ENCODE measurements at places on chromosomes 11 and 22.

GRCh38 chr22:46780453-46780852 is 18.0 kb downstream of the TBC1D22A start:
- DNase-seq: no peak

- DNase-seq: no peak
Measured at GRCh38 chr11:95950905-95951304, 27.0 kb upstream of the MTMR2 start.

DNA sequence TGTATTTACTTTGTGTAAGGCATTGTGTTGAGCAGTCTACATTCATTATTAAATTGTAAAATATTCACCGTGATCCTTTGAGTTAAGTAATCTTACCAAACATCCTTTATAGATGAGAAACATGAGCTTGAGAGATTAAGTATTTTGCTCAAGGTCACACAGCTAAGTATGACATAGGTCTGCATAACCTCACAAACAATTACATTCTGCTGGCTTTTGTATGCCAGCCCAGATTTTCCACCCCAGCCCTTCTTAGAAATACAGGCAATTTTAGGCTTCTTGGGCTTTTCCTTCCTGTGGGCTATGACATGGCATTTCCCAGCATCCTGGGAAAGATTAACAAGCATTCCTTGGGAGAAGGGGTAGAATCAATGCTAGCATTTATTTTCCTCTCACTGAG is 357.3 kb downstream of the NELL1 start:
- no peak for DNase-seq

DNA sequence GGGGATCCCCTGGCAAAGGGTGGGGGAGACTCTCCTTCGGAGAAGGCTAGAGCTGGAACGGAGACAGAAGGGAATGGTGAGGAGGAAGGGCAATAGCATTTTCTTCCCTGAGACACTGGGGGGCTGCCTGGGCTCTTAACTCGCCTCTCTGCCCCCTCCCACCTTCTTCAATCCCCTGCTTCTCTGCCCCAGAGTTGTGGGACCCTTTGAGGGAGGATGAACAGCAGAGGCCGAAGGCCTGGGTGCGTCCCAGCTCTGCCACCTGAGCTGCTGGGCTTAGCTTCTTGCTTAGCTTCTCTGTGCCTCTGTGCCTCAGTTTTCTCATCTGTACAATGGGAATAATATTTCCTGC is 72.4 kb downstream of the RTL6 start:
- DNase-seq: no peak

GRCh38 chr11:37704791-37705190 is 1106.8 kb upstream of the RAG2 start:
- DNase-seq: no peak

DNA sequence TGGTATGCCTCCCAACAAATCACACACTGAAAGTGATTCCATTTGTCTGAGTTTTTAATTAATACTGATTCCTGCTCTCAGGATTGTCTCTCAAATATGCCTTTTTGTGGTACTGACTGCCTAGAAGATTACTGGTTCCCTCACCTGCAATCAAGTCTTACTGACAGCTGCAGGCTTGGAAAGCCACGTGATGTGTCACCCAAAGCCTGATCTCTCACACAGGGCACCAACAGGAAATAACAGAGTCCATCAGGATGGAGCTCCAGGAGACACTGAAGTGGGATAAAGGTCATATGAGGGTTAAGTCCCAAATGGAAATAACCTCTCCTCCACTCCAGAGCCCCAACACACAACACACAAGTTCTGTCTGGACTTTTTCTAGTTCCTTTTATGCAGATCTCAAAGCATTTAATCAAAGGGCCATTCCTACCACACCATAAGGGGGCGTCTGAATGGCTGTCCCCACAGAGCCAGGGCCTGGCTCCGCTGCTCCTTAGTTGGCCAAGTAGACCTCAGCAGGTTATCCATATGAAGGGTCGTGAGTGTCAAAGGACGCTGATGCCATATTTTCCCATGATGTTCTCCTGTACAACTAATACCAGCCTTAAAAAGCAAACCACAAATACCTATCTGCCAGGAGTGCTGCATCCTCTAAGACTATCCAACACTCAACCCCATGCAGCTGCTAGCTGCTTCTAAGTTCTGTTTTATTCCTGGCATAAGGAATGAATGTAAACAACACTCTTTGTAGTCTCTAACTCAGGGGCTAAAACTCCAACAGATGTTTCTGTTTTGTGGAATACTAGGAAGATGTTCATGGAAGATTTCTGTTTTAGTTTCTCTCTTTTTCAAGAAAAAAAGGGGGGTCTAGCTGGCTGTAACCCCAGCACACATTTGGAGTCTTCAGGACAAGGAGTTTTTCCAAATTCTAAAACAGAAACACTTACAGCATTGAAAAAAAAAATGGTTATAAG is 13.0 kb downstream of the SCUBE2 start:
- DNase-seq: no peak

DNA sequence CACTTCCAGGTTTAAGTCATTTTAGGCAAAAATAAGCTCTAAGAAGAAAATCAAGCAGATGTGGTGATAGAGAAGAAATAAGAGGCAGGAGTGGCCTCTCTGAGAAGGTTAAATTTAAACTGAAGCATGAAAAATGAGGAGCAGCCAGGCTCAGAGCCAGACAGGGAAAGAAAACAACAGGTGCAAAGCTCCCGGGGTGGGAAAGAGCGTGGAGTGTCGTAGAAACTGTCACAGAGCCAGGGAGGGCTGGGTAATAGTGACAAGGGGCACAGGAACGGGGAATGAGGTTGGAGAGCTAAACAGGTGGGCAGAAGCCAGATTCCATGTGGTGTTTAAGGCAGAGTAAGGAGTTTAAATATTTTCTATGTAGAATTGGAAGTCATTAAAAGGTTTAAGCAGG is 132.1 kb upstream of the BLID start:
- no peak for DNase-seq

DNA sequence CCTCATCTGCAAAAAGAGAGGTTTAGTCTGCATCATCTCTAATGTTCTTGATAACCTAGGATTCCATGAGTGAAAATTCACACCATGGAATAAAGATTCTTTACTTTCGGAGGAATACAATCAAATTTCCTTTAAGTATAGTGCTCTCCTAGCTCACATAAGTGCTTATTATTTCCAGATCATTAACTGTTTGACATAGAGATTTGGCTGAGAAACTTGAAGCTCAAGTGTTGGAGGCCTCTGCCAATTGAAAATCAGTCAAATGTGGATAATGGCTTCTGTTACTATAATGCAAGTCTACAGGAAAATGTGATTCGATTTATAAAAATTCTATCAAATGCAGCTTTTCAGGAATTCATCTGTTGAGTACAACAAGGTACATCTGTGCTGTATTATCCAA is 144.6 kb downstream of the KIF18A start:
- no peak for DNase-seq

- DNase-seq: no peak
Measured at GRCh38 chr11:85823816-85824215, 12.9 kb upstream of the SYTL2 start.

GRCh38 chr11:95608093-95608492 is 181.5 kb downstream of the FAM76B start:
- DNase-seq: no peak

GRCh38 chr11:2653198-2653551 is 46.6 kb downstream of the KCNQ1OT1 start:
- DNase-seq: no peak

DNA sequence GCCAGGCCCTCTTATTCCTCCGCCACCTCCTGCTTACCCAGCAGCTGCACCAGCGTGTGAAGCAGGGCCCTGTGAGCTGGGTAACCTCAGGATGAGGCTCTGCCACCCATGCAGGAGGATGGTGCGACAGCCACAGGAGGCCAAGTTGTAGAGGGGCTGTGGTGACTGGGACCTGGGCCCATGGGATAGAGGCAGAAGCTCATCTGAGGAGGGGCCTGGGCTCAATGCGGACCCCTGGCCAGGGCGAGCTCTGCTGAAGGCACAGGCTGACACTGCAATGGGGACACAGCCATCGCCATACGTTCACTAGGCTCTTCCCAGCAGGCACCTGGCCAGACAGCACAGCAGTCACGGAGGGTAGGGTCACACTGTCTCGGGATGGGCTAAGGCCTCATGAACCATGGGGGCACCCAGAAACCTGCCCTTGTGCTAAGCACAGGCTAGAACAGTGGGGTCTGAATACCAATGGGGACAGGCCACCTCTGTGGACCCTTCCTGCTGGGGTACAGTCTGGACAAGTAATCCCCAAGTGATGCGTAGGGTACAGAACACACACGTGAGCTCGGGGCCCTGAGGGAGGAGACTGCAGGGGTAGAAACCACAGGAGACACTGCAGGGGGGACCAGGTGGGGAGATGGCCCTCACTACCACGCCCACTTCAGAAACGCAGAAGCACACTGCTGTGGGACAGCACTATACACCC is 35.3 kb downstream of the GNB1L start:
- no peak for DNase-seq

Data from fibroblast of skin of back (primary cell).